ENCODE measurements at places on chromosomes 5 and 9.

DNA sequence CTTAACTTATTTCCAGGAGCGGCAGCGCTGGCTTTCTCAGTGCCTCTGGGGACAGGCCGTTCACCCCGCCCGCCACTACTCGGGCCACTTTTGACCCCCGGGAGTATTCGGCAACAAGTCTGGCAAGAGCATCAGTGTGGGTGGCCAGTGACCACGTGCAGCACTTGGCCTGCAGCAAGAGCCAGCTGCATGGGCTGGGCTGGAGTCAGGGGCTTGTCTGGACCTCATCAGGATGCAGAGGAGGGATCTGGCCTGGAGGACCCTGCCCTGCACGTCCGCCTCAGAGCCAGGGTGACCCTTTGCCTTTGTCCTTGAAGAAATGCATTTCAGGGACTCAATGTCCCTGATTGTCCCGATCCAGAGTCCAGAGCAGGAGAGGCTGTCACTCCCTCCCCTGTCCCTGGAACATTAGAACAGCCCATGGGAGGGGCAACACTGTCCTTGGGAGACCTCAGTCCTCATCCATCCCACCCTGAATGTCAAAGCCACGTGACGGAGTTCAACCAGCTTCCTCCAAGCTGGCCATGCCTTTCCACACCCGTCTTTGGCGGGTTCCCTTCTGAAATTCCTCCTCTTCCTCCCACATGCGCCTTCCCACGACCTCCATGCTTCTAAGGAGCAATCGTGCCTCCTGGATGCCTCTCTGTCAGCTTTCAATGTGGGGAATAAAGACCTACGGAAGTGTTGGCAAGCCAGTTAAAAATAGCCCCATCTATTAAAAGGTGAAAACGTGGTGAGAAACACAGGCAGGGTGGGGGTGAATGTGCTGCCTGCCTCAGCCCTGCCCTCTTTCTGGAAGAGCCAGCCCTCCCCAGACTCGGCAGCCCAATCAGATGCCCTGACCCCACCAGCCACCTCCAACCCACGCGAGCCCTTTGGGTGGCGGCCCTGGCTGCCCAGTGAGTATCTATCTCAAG is 99.0 kb downstream of the OLFM1 start:
- no peak for DNase-seq

DNA sequence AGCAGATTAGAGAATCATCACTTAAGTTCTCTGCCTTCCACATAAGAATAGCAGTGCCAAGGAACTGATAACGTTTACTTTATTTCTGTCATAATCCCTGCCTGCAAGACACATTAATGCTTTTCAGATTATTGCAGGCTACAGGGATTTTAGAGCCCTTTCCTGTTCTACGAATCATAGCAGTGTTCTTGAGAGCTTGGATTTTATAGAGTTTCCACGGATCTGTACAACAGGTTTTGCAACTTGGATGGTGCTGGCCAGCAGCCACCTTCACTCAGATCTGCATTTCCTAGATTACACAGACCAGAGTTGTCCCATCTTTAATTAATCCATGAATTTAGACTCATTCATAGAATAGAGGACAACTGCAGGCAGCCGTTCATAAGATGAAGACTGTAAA is 38.1 kb downstream of the SLC12A2 start:
- no peak for DNase-seq

- no peak for DNase-seq
Measured at GRCh38 chr5:9529041-9529480, 16.8 kb downstream of the SEMA5A start.

DNA sequence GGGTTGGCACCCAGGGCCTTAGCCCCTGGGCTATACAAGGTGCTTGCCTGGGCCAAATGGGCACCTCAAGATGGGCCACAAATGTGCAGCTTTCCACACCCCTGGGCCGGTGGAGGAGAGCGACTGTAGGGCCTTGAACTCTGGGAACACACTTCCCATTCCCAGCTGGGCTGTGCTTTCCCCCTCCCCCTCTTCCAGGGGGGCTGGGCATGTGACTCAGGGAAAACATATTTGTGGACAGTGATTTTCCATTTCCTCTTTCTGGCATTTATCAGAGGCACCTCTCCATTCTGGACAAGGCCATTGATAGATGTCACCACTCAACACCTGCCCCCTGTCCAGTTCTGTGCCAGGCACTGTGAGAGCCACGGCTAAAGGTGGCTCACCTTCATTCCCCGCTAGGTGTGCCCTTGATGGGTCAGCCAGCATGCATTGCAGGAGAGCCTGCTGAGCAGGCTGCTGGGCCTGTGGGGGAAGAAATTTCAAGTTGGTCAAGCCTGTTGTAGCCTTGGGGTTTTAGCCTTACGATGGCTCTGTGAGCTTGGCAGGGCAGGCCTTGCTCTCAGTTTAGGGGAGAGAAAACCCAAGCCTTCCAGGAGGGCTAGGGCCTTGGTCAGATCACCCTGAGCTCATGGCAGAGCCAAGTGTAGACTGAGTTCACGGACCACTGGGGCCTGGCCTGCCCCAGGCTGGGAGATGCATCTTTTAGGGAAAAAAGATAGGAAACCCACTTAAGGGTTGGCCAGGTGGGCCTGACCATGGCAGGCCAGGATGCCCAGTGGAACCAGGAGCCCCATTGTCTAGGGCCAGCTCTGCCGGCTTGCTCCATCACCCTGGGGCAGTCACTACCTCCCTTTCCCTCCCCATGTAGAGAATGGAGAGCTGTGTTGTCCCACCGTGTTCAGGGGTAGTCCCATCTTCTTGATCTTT is 113.9 kb downstream of the DAB2IP start:
- peak; percentile 61 for DNase-seq

- no peak for DNase-seq
Measured at GRCh38 chr9:111851553-111851952, 45.1 kb upstream of the UGCG start.

Data from astrocyte of the hippocampus (primary cell).